Effector memory CD8-positive, alpha-beta T cell (primary cell): ENCODE measurements at places on chromosomes 1 and 21.

GRCh38 chr1:8002329-8002910 is 23.7 kb downstream of the ERRFI1 start:
- H3K27ac ChIP-seq, result no peak overlapping the region
- no peak overlapping the region for H3K4me3 ChIP-seq
- no peaks in the 10 kb centered on the region for H3K27me3 ChIP-seq
- H3K36me3 ChIP-seq, result peaks cover 6% of the 10 kb centered on the region
- no peak for DNase-seq

DNA sequence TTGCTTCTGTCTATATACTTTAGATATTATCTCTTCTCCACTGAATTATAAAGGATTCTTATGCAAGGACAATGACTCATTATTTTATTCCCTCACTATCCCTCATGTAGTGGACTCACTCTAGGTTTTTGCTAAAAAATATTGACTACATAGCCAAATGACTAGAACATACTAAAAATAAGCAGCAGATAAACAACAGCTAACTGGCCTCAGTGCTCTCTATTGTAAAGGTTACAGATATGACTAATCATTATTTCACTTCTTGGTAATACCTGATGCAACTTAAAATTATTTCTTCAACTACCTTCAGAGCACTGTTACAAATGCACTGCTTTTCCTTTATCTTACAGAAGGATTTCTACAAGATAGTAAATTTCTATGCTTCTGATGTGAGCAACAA is 147.6 kb upstream of the DEPDC1 start:
- H3K4me3 ChIP-seq, result no peak overlapping the region
- no peak overlapping the region for H3K27ac ChIP-seq
- no peaks in the 10 kb centered on the region for H3K4me1 ChIP-seq

DNA sequence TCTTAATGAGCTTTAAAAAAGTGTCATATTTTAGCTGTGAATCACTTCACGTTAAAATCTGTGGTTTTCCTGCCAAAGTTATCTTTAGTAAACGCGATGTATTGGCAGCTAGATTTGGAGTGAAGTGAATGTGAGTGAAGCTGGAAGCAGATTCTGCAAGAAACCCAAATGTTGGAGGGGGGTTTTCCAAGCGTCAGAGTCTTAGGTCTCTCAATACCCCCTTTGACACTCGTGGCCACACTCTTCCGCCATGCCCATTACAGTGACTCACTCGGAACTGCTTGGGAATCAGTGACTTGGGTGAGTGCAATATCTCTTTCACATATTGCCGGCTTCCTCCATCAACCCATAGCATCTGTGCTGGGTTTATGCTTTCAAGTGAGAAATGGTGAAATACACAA is 17.5 kb downstream of the B3GALT5 start:
- DNase-seq, result no peak
- H3K36me3 ChIP-seq, result no peaks in the 10 kb centered on the region
- H3K27ac ChIP-seq, result no peak overlapping the region
- H3K4me3 ChIP-seq, result no peak overlapping the region

- H3K4me3 ChIP-seq, result no peak overlapping the region
- H3K36me3 ChIP-seq, result no peaks in the 10 kb centered on the region
- H3K27ac ChIP-seq, result no peak overlapping the region
- DNase-seq, result no peak
Measured at GRCh38 chr1:41767534-41768525, 150.9 kb downstream of the HIVEP3 start.

DNA sequence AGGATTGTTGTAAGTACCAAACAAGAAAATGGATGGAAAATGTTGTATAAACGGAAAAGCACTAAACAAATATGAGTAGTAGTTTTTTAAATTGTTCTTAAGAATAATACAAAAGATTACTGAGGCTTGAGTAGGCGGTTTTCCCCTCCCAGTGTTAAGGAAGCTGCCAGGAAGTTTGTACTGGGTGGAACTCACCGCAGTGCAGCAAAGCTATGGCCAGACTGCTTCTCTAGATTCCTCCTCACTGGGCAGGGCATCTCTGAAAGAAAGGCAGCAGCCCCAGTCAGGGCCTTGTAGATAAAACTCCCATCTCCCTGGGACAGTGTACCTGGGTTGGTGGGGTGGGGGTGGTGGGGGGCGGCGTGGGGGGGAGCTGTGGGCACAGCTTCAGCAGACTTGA is 58.7 kb downstream of the XCL2 start:
- H3K4me3 ChIP-seq, result peak overlapping the region; percentile 21
- peak overlapping the region; percentile 74 for H3K27ac ChIP-seq
- no peaks in the 10 kb centered on the region for H3K27me3 ChIP-seq
- no peaks in the 10 kb centered on the region for H3K36me3 ChIP-seq
- DNase-seq, result no peak
- H3K4me1 ChIP-seq, result peaks cover 50% of the 10 kb centered on the region

DNA sequence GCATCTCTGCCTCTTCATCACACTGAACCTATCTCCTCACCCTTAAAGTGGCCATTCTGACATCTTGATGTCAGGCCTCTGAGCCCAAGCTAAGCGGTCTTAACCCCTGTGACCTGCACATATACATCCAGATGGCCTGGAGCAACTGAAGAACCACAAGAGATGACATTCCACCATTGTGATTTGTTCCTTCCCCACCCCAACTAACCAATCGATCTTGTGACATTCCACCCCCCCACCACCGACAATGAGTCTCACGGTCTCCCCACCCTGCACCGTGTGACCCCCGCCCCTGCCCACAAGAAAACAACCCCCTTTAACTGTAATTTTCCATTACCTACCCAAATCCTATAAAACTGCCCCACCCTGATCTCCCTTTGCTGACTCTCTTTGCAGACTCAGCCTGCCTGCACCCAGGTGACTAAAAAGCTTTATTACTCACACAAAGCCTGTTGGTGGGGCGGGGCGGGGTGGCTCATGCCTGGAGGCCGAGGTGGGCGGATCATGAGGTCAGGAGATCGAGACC is 21.0 kb upstream of the PINK1 start:
- DNase-seq, result no peak
- peaks cover 44% of the 10 kb centered on the region for H3K27me3 ChIP-seq
- no peaks in the 10 kb centered on the region for H3K4me1 ChIP-seq
- no peak overlapping the region for H3K4me3 ChIP-seq
- peaks cover under 1% of the 10 kb centered on the region for H3K36me3 ChIP-seq

DNA sequence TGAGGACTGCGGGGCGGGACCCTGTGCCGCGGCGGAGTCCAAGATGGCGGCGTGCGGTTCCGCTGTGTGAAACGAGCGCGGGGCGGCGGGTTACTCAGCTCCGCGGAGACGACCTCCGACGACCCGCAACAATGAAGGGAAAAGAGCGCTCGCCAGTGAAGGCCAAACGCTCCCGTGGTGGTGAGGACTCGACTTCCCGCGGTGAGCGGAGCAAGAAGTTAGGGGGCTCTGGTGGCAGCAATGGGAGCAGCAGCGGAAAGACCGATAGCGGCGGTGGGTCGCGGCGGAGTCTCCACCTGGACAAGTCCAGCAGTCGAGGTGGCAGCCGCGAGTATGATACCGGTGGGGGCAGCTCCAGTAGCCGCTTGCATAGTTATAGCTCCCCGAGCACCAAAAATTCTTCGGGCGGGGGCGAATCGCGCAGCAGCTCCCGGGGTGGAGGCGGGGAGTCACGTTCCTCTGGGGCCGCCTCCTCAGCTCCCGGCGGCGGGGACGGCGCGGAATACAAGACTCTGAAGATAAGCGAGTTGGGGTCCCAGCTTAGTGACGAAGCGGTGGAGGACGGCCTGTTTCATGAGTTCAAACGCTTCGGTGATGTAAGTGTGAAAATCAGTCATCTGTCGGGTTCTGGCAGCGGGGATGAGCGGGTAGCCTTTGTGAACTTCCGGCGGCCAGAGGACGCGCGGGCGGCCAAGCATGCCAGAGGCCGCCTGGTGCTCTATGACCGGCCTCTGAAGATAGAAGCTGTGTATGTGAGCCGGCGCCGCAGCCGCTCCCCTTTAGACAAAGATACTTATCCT is 430 bp downstream of the RBM15 start:
- H3K27me3 ChIP-seq, result no peaks in the 10 kb centered on the region
- peak; percentile 53 for DNase-seq
- peaks cover 44% of the 10 kb centered on the region for H3K4me1 ChIP-seq
- no peak overlapping the region for H3K27ac ChIP-seq

DNA sequence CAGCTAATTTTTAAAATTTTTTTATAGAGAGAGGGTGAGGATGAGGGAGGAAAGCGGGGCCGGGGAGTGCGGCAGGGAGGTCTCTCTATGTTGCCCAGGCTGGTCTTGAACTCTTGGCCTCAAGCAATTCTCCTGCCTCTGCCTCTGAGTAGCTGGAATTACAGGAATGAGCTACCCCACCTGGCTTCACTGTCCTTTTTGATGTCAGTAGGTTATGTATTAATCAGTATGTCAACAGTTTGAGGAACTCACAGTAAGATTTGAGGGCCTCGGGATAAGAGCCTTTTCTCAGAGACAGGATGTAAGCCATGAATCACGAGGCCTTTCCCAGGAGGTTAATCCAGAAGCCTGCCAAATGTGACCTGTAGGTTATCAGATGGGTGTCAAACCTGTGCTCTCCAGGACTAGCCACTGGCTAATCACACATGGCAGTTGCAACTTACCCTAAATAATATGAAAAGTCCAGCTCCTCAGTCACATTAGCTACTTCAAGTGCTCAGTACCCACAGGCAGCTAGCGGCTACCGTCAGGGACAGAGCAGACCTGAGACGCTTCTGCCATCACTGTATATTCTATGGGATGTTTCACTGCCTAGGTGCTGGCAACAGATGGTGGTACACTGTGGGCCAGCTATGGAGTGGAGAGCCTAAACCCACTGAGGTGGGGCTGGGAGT is 33.1 kb downstream of the TRIM67 start:
- peaks cover 21% of the 10 kb centered on the region for H3K27me3 ChIP-seq
- H3K4me3 ChIP-seq, result no peak overlapping the region
- H3K27ac ChIP-seq, result no peak overlapping the region
- no peaks in the 10 kb centered on the region for H3K36me3 ChIP-seq
